ENCODE measurements at places on chromosomes 2 and 18. TPM values are rescaled to one million over a fixed set of nuclear protein-coding genes. Genes with fewer than 3 reads are reported as not detected.
A peak's percentile ranks its signal among the peaks of the same experiment; 100 is the strongest.

- no peak for DNase-seq
These were observed 47.7 kb downstream of the BCL2 start for GRCh38 chr18:63271881-63272299.

DNA sequence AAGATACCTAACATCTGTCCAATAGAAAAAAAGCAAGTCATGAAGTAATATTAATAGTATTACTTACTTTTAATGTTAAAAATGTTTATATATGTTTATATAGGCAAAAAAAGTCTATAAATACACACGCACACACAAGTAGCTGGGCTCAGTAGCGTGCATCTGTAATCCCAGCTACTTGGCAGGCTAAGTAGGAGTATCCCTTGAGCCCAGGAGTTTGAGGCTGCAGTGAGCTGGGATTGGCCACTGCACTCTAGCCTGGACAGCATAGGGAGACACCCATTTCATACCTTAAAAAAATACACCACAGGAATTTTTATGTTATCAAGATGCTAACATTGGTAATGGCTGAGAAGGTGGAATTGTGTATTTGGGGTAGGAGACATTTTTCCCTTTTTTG is 17.4 kb upstream of the AFTPH start:
- no peak for DNase-seq

Gene AMER3
- not detected for total RNA-seq

DNA sequence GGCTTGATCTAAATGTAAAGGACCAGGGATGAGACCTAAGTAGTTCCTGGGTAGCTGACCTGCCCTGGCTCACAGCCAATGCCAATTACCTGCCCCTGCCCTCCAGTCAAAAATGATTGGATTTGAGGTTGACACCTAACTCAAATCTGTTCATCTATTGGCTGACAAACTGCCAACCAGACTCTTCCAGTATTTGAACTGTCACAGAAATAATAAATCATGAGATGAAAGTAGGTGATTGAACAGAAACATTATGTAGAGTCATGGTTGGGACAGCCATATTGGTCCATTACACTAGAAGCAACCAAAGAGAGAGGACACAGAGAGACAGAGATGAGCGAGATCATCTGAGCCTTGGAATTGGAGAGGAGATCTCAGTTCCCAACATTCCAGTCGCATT is 109.1 kb downstream of the ATL2 start:
- DNase-seq, result no peak

GRCh38 chr2:95359031-95359430 is 43.5 kb upstream of the FAHD2A start:
- peak; percentile 23 for DNase-seq

- no peak for DNase-seq
These were observed 40.2 kb downstream of the SLC35F5 start for GRCh38 chr2:113716291-113716690.

DNA sequence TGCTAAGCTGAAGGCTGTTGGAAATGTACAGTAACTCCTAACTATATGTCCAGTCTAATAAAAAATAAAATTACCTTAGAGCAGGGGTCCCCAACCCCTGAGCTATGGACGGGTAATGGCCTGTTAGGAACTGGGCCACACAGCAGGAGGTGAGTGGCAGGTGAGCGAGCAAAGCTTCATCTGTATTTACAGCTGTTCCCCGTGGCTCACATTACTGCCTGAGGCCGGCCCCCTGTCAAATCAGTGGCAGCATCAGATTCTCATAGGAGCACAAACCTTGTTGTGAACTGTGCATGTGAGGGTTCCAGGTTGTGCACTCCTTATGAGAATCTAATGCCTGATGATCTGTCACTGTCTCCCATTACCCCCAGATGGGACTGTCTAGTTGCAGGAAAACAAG is 73.1 kb upstream of the CXCR4 start:
- DNase-seq, result no peak

DNA sequence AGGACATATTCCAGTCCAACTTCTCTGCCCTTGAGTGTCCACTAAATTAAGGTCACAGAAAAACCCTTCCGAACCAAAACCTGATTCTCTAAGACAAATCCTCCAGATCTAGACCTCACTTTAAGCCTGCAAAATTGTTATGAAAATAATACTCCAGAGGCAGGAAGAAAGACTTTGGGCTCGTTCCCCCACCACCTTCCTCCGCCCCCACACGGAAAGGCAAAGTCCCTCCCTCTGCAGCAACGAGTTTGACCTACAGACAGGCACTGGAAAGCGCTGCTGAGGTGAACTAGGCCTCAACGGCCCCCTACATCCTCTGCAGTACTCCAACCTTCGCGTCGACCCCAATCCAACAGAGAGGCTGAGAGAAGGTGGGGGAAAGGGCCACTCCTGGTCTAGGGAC is 808 bp downstream of the ATP5MC3 start:
- no peak for DNase-seq

DNA sequence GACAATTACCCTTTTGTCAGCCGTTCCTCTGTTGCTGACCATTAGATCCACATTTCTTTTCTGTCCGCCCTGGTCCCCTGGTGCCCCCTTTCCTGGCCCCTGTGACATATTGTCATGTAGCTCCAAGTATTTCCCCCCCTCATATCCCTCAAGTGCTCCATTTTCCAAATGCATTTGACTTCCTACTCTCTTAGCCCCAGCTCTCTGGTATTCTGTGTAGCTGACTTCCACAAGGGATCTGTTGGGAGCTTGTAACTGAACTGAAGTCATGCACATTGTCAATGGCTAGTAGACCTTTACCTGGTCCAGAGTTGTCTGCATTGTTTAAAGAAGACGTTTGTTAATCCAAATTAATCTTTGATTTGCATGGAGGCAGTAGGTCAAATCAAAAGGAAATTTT is 34.8 kb downstream of the LIPG start:
- no peak for DNase-seq

Gene MEIS1
- 9.0 TPM for total RNA-seq

DNA sequence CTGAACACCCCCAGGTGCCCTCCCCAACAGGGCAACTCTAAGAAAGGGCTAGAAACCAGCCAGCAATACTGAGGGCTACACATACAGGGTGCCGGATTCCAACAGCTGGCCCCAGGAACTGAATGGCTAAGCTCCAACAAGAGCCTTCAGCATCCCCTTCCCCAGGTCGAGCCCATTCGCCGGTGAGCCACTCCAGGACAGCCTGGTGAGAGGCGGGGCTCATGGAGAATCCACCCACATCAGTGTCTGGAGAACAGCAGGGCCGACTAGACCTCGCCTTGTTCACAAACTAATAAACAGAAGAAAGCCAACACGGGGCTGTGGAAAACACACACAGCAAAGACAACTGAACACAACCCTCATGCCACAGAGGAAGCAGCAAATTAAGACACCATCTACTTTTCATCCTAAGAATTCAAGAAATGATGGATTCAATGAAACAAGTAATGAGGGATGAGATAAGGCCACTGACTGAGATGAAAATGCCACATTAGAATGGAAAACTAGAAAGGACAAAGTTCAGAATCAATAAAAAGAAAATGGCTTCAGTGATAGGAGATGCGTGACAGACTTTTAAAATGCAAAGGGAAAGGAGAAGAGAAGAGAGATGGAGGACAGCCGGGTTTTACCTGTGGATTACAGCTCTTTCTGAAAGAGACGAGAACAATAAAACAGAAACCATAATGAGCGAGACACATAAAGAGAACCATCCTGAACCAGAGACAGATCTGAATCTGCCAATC is 8.2 kb downstream of the PER2 start:
- DNase-seq, result no peak

DNA sequence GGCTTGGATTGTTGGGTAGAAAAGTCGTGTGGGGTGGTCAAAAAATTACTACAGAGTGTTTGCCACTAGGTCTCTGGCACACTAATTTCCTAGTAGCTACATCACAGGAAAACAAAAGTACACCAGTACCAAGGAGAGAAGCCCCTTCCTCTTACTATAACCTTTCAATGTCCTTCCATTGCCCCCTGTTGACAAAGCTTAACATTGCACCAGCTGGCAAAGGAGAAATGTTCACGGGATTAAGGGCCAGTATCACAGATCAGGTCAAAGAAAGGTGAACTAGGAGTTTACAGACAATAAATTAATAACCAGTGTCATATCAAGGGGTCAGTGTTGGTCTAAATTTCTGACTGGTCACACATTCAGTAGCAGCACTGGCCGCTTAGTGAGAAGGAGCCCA is 1139.6 kb upstream of the FAM98A start:
- DNase-seq, result no peak

Gene OXER1
- total RNA-seq, result not detected

Gene DPYSL5
- not detected for total RNA-seq

DNA sequence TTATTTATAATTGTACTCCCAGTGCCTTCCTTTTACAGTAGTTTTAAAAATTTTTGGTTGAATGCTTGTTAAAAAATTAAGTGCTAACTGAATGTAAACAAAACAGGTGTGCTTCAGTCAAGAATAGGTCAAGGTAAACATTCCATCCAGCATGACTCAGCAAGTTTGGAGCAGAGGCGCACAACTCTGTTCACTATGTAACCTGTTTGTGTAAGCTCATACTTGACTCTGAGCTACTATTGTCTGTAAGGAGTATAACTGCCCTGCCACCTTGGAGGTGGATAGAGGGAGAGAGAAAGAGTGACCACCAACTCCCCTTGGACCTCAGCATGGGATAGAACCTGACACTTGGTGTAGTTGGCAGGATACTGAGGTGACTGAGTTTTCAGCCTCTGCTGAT is 207.4 kb upstream of the SYT4 start:
- no peak for DNase-seq

DNA sequence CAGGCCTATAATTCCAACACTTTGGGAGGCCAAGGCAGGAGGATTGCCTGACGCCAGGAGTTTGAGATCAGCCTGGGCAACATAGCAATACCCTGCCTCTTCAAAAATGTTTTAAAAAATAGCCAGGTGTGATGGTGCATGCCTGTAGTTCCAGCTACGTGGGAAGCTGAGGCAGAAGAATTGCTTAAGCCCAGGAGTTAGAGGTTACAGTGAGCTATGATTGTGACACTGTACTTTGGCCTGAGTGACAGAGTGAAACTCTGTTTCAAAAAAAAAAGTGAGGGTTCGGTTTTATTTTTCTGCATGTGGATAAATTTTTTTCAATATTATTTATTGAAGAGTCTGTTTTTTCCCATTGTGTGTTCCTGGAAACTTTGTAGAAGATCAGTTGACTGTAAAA is 208.1 kb downstream of the SLC4A3 start:
- no peak for DNase-seq

- no peak for DNase-seq
These were observed 150.6 kb downstream of the TMX3 start for GRCh38 chr18:68564351-68564750.

Gene SPP2
- total RNA-seq, result not detected

Gene ADGRF3
- 0.04 TPM for total RNA-seq

Gene CNRIP1
- total RNA-seq, result not detected

Gene UNC80
- total RNA-seq, result under 0.01 TPM

GRCh38 chr2:158253170-158253569 is 151.5 kb downstream of the UPP2 start:
- DNase-seq, result no peak

Gene HOXD13
- total RNA-seq, result not detected

Gene ZNG1B
- 28.1 TPM for total RNA-seq

DNA sequence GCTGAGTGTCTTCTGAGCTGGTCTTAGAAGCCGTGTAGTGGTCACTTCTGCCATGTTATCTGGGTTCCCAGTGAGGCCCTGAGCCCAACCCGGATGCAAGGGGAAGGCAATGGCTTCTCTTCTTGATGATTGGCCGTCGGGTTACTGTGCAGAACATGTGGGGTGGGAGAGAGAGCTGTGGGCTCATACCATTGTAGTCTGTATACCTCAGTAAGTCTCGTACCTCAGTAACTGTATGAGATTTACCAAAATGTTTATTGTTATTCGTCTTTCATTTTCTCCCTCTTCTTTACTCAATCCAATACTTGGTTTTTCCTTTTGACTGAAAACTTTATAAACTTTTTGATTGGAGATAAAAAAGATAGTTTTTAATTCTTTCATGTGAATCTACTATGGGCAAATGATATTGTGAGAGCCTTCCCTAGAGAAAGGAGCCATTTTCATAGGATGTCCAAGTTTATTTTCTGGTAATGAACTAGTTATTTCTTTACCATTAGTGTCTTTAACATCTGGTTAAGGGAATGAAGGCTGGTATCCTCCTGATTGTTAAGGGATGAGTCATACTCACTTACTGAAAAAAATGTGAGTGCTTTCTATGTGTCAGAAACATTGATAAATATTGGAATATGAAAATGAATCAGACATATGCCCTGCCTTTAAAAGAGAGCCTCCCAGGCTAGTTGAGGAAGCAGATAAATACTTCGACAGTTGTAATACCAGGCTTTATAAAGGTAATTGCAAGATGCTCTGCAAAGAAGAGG is 129.9 kb downstream of the PRPF40A start:
- DNase-seq, result peak; percentile 54

Gene SERPINB5
- 314 TPM for total RNA-seq

GRCh38 chr2:189997016-189997415 is 65.5 kb downstream of the MSTN start:
- no peak for DNase-seq

Gene CD226
- total RNA-seq, result 0.75 TPM

GRCh38 chr2:176114930-176115625 is 1.5 kb upstream of the HOXD10 start:
- no peak for DNase-seq

Data from foreskin keratinocyte (primary cell).